T-cell (primary cell): ENCODE measurements at places on chromosomes 11 and 22.

DNA sequence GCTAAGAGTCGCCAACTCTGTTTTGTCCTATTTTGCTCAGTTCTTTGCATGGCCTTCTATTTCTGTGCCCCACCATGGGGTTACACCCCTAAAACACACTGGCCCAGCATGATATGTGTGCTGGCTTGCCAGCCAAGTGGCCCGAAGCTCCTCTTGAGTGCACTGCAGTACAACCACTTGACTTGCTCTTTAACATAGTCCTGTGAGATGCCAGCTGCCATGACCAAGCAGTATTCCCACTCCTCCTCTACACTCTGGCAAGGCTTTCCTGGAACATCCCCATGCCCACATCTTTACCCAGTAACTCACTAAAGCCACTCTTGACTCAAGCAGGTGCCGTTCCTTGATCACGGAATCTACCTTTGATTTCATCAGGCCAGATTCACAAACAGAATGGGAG, 102.9 kb upstream of the GAL start:
- DNase-seq: no peak

GRCh38 chr11:27646051-27646818, 54.0 kb downstream of the BDNF start:
- no peak for DNase-seq

DNA sequence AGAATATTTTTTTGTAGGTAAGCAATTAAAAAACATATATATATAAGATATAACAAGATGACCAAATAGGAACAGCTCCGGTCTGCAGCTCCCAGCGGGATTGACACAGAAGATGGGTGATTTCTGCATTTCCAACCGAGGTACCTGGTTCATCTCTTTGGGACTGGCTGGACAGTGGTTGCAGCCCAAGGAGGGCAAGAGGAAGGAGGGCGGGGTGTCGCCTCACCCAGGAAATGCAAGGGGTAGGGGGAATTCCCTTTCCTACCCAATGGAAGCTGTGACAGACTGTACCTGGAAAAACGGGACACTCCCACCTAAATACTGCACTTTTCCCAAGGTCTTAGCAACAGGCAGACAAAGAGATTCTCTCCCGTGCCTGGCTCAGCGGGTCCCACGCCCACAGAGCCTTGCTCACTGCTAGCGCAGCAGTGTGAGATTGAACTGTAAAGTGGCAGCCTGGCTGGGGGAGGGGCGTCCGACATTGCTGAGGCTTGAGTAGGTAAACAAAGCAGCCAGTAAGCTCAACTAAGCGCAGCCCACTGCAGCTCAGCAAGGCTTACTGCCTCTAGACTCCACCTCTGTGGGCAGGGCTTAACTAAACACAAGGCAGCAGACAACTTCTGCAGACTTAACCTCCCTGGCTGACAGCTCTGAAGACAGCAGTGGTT, 163.8 kb downstream of the CWF19L2 start:
- no peak for DNase-seq

DNA sequence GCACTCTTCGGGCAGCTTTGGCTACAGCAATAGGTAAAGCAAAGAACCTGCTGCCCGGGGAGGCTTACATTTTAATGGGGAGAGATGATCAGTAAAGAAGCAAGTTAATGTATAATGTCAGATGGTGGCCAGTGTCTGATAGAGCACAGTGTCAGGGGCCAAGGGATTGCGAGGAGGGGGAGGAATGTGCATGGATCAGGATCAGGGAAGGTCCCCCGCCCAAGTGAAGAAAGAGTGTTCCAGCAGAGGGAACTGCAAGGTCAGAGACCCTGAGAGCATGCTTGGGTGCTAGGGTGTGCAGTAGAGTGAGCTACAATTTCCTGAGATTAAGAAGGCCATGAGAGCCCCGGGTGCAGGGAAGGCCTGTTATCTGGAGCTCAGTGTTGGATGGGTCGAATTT, 39.7 kb downstream of the TIMP3 start:
- DNase-seq: no peak

GRCh38 chr22:30947173-30947815, 21.3 kb downstream of the MORC2 start:
- DNase-seq: no peak

GRCh38 chr11:40186437-40187263, 1272.8 kb downstream of the LRRC4C start:
- DNase-seq: no peak

GRCh38 chr11:62726156-62726914, 922 bp downstream of the HNRNPUL2 start:
- peak; percentile 7 for DNase-seq

DNA sequence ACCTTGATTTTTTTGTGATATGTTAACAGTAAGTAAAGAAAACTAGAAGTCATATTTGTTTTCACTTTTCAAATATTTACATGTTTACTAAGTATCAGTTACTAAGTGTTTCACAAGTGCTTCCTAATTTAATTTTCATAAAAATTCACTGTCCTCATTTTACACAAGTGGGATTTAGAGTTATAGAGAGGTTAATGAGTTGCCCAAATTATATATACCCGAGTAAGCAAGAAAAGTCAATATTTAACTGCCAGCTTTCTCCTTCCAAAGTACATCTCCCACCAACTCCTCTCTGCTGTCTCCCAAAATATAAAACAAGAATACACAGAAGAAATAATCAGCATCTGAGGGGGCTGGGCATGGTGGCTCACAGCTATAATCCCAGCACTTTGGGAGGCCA, 896.7 kb upstream of the ANO3 start:
- no peak for DNase-seq

- DNase-seq: no peak
Observed at GRCh38 chr11:80065086-80065485, 624.3 kb upstream of the TENM4 start.

DNA sequence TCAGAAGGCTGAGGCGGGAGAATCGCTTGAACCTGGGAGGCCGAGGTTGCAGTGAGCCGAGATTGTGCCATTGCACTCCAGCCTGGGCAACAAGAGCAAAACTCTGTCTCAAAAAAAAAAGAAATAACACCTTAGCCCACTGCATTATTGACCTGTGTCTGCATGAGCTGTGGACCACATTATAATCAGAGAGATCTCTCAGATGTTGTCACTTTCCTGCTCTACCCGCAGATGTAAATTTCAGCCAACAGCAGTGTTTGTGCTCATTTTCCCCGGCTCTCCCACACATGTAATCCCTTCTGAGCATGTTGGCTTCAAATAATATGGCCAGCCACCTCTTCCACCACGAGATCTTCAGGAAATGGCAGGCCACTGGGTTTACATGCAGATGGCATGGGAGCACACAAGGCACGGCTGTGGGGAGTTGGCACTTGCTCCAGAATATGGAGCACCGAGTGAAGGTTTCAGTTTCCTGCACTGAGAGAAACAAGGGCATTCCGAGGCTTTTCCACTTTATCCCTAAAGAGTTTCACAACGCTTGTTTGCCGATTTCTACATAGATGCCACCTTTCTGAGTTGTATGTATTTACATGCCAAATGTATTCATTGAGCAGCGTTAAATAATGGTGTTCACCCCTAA, 19.7 kb downstream of the CDPF1 start:
- no peak for DNase-seq

- no peak for DNase-seq
Observed at GRCh38 chr22:47778160-47778658, 1015.8 kb downstream of the TBC1D22A start.

- peak; percentile 35 for DNase-seq
Observed at GRCh38 chr11:117907276-117908108, 21.7 kb downstream of the TMPRSS13 start.

DNA sequence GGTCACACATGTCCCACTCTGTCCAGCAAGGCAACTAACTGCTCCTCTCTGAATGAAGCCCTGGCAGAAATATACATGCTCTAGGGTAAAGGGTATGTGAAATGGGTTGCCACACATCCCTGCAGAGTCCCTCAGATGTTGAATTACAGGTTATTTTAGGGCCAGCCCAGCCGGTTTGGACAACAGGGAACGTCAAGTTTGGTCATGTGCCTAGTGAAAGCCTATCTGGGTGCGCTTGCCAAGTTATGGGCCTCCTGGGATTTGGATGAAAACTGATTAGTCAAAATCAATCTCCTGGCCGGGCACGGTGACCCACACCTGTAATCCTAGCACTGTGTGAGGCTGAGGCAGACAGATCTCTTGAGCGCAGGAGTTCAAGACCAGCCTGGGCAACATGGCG, 10.4 kb downstream of the AP1B1 start:
- no peak for DNase-seq

GRCh38 chr11:47955061-47955755, 25.2 kb upstream of the PTPRJ start:
- DNase-seq: no peak

GRCh38 chr11:128525411-128526243, 61.7 kb downstream of the ETS1 start:
- DNase-seq: no peak
